NCI-H187 (cell line): ENCODE measurements at places on chromosomes 3 and 15.
A peak's percentile ranks its signal among the peaks of the same experiment; 100 is the strongest.

DNA sequence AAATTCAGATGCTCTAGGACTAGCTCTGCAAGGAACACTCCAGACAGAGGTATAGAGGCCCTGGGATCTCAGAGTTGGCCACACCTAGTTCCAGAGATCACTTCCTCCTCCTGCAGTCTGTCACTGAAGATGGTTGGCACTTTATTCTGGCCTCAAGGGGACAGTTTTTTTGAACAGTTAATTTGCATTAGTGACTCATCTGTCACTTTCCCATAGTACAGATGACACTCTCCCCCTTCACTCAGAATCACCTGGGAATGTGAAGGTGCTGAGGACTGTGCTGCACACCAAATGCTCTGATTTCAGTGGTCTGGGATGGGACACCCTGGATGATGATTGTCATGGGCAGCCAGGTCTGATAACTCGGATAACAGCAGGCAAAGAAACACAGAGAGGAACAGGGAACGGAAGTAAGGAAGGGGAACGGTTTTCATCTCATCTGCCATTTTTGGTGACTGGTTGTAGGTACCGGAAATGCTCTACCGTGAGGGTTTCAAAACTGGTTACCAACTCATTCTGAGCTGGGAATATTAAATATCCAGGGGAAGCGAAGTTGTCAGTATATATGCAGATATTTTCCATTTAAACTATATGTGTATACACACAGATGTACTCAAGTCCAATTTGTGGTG lies 232.5 kb upstream of the ST8SIA2 start:
- no peak for DNase-seq

- DNase-seq: no peak
These were observed 132.5 kb downstream of the FOXP1 start for GRCh38 chr3:71451060-71451459.

DNA sequence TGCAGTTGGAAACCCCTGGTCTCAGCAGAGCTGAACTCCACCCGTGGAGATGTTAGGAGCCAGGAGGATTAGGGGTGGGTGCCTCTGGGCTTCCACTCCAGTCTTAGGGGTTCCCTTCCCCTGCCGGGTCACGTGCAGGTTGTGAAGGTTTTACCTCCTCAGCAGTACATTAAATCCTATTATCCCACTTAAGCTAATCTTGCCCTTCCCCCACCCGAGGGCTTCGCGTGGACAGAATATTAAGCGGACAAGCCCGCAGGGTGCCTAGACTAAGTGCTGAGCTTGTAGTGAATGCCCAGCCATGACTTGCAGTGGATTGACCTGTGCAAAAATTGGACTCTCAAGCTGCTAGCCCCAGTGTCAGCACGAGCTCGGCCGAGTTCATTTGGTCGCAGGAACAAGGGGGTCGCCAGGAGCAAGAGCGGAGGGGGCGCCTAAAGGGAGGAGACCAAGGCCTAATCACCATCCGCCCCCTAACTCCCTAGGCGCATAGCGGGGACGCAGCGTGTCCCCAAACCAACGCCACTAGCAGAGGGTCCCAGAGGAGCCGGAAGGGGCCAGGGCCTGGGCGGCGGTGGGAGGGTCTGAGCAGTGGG lies 498 bp upstream of the SEMA4B start:
- DNase-seq: no peak

DNA sequence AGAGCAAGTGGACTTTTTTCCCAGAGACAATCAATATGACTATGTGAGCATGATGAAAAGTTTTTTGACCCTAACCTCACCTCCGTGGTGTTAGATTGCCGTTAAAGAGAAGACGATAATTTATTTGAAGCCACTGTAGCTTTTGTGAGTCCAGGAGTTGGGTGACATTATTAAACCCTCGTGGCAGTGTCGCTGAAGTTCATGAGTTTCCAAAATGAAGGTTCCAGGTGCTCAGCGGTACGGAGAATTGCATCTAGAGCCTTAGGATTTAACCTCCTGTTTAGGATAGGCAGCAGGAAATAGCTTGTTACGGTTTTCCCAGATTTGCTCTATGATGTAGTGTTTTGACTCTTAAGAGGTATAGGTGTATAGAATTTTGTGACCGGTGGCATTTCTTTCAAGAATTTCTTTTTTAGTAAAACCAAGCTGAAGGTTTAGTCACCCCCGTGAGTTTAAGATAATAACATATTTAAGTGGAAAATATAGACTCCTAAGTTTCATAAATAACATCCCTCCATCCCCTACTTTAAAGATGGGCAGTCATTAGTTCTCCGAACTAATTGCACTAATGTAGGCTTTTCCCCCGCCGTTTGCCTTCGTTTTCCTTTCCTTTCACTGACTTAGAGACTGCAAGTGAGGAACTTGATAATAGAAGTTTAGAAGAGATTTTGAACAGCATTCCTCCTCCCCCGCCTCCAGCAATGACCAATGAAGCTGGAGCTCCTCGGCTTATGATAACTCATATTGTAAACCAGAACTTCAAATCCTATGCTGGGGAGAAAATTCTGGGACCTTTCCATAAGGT lies 2.0 kb downstream of the SMC4 start:
- no peak for DNase-seq

- peak; percentile 63 for DNase-seq
These were observed 38.1 kb downstream of the TMEM212 start for GRCh38 chr3:171881251-171881650.

DNA sequence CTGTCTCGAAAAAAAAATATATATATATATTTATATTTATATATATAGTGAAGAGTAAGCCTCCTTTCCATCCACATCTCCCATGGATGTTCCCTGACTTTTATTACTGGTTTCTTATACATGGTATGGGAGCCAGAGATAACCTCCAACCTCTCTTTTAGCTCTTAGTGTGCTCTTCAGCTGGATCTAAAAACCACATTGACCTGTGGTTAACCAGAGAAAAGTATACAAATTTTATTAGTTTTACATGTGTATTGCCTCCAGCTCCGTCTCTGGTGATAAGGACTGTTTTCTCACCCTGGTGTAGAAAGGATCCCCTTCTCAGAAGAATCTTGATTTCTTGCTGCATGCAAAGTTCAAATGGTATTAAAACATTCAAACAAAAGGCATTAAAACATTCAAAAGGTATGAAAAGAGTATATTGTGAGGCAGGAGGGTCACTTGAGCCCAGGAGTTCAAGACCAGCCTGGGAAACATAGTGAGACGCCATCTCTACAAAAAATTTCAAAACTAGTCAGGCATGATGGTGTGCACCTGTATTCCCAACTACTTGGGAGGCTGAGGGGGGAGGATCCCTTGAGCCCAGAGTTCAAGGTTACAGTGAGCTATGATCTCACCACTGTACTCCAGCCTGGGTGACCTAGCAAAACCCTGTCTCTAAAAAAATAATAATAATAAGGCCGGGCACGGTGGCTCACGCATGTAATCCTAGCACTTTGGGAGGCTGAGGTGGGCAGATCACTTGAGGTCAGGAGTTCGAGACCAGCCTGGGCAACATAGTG lies 13.5 kb upstream of the TTBK2 start:
- DNase-seq: no peak

DNA sequence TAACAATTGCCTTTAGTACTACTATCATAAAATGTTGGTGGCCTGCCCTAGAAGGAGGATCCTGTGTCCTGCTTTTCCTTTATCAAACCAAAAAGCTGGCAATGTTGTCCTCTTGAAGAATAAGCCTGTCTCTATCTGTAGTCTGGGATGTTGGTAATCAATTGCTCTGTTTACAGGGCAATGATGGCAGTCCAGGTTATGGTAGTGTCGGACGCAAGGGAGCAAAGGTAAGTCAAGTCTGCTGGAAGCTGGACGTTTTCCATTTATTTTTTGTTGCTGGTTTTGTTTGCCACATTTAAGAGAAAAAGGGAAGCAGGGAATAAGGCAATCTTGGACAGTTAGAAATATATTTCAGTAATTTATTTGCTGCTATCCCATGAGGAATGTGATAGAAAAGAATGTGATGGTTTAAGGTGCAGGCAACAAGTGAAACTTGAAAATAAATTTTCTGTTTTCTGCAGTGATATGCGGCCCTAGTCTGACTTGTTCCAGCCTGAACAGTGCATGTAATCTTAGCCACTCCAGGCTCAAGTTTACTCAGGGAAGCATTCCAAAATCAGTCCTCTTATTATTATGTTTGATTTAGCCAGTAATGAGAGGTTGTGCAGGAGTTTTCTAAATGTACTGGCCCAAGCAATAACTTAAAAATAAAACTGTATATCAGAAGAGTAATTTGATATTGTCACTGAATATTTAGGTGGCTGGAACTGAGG lies 110.3 kb downstream of the COL6A6 start:
- DNase-seq: no peak
